ENCODE measurements at places on chromosomes 6 and 20.

DNA sequence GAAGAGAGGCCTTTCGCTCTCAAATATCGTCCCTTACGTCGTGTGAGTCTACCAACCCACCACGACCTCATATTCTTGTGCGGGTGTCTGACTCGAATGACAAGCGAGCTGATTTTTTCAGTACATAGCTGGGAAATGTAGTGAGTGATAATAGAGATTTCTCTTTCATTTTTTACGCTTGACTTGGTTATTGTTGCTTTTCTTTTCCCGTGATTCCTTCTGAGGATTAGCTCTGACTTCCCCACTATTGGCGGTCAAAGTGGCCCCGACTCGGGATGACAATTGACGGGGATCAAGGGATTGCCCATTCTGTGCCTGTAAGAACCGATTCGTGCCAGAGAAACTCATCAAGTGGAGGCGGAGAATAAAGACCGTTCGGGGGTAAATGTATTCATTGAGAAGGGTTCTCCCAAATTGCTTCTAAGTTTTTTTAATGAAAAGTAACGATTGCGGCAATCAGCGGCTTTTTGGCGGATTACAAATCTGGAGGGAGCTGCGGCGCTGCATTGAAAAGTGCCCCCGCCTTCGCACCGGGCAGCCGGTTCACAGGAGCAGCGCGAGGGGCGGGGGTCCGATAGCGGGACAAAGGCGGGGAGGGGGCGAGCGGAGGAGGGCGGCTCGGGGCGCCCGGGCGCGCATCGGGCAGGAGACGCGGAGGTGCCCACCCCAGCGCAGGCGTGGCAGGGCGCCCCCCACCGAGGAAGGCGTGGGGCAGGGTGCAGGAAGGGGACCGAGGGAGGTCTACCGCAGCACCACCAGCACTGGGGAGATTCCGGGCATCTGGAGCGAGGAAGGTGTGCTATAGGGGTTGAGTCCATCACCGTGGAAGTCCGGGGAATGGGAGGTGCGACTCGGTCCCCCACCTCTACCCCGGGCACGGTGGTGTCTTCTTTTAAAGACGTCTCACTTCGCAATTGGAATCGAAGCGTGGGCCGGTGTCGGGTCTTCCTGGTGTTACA, 44.5 kb upstream of the OSTM1 start:
- no peak for DNase-seq

- DNase-seq: no peak
Measured at GRCh38 chr6:37535759-37536490, 36.2 kb upstream of the CCDC167 start.

DNA sequence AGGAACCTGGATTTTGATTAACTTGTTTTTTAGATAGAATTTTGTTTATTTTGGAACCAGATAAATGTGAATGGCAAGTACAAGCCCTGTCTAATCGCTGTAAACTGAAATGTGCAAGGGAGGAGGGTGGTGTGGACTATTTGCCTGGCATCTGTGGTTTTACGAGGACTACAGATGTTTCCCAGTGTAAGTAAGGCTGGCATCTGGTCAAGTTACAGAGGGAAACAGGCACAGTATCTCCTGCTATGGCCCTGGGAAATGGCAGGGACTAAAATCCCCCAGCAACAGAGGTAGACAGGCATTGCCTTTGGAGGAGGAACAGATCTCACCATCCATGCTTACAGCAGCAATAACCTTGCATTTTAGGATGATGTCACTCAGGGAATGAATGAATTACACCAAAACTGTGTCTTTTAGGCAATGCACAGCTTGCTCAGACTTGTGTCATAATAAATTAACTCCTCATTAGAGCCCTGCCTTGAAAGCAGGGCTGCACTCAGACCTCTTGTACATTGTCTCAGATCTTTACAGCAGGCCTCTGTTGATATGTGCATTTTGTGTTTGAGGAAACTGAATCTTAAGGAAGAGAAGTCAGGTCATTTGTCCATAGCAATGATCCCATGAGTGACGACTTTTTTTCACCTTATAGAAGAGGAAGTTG, 96.2 kb downstream of the TCP11 start:
- DNase-seq: no peak

- no peak for DNase-seq
Measured at GRCh38 chr6:74491844-74492374, 713.9 kb downstream of the COL12A1 start.

- DNase-seq: no peak
Measured at GRCh38 chr6:90466154-90466940, 120.5 kb downstream of the MAP3K7 start.

DNA sequence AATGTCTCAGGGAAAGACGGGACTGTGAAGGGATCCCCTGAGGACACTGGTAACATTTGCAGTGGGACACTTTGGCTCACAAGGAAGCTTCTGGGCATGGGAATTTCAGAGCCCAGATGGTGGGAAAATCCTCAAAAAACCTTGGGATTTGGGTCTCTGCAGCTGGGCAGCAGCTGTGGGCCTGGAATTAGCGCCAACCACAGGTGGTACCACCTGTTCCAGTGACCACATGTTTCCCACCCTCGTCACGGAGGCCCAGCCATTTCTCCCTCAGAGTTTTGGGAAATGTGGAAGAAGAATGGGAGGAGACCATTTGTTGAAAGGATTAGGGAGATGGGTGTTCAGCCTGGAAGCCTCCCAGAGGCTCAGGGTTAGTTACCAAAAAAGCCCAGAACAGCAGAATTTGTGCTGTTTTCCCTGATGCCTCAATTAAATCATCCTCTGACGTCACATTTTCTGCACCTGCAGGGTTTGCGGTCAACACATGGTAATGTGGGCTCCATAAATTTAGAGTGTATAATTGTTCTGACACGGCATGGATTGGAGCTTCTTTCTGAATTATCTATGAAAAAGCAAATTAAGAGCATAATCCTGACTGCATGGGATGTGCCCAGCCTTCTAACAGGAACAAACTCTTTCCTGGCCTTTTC, 34.4 kb downstream of the EDN3 start:
- DNase-seq: no peak

DNA sequence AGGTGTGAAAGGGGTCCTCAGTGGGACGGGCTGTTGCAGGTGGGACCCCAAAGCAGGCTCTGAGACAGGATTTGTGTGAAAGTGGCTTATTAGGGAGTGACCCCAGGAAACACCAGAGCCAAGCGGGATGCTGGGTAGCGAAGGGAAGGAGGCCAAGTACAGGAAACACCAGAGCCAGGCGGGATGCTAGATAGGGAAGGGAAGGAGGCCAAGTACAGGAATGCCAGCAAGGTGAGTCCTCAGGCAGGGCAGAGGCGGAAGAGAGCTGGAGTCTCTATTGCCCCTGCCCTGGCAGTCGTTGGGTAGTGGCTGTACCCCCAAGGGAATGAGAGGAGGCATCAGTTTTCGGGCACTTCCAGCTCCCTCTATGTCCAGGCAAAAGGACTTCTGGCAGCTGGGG, 30.5 kb upstream of the TGM2 start:
- DNase-seq: no peak

DNA sequence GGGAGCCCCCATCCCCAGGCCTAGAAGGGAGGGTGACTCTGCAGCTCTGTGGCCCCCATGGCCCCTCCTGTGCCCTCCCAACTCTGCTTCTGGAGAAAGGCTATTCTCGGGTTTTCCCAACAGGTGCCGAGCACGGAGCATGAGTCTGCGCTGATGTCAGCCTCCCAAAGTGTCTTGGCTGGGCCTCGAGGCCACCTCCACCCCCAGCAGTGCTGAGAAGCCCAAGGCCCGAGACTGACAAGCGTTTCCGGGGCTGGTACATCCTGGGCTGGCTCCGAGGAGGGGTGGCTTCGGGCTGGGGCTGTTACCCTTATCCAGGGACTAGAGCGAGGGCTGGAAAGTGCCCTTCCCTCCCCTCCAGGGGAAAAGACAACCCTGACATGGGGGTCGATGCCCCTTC, 60.2 kb upstream of the GATA5 start:
- no peak for DNase-seq

DNA sequence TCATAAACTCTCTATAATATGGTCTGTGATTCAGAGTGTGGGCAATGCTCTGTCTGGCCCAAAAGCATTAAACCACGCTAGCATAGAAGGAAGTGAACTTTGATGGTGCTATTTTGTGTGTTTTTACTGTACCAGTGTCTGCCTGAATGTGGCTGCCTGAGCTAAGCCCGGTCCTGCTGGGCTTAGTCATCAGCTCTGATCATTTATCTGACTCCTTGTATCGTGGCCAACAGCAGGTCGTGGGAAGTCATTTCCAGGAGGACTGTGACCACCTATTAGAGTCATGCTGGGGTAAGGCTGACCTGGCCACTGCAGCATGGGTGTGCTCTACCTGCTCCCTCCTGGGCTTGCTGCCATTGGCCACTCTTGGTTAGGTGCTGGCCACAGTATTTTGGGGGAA, 239.1 kb upstream of the CEP162 start:
- DNase-seq: no peak

GRCh38 chr20:64042054-64042781, 6.2 kb downstream of the C20orf204 start:
- DNase-seq: no peak

DNA sequence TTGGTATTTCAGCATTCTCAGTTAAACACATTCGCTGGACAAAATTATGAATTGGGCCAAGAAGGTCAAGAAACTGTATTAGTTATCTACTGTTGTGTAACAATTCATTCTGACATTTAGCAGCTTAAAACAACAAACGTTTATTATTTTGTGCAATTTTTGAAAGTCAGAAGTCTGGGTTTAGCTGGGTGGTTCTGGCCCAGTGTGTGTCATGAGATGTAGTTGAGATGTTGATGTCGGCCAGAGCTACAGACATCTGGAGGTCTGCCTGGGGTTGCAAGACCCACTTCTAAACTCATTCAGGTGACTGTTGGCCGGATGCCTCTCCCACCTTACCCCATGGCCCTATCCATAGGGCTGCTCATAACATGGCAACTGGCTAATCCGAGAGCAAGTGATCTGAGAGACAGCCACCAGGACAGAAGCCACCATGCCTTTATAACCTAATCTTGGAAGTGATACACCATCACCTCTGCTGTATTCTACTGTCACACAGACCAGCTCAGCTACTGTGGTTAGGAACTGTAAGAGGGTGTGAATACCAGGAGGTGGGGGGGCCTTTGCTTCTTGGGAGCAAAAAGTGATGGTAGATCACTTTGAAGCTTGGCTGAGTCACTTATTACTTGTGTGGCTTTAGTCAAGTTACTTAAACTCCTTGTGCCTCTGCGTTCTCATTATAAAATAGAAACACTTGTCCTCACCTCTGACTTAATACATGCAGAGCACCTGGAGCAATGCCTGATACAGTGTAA, 217.0 kb upstream of the MYLIP start:
- no peak for DNase-seq

DNA sequence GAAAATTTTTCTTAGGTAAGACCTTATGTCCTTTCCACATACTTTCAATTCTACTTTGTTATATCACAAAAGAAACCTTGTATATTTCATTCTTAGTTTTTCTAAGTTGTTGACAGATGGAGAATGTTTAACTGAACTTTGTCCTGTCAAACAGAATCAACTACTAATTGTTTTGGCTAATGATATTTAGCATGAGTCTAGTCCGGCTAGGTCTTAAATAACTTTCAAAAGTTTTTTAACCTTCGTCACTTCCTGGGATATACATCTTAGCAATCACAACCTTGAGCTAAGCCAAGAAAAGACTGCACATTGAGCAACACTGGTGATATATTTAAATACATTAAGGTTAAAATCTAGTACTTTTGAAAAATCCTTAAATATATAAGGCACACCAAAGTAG, 62.9 kb upstream of the RUNX2 start:
- no peak for DNase-seq

DNA sequence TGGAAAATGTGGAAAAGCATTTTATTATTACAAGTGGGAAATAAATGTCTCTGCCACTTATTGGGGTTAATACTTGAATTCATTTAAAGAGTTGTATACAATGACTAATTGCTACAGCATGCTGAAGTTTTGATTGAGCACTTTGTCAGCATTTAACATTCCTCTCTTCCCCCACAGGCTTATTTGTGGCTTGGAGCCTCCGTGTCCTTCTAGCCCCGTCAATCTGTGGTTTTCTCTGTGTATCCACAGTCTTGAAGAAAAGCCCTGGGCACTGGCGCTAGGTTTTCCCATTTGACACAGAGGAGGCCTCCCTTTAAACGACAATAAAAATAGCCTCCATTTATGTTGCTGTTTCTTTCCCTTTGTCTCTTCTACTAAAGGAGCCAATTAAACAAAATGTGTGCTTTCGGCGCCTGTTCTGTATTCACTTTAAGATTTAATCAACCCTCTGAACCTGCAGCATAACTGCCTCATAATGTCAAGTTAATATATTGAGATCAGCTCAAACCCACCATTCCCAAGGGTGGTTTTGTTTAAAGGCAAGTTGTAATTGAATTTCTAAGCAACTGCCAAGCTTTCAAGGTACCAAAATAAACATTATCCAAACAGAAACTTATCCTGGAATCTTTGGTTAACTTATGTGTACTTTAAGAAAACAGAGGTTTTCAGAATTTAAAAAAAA, 326.6 kb upstream of the RNF24 start:
- DNase-seq: no peak
